ENCODE measurements at places on chromosomes 7 and 10.

GRCh38 chr10:28302012-28302637 lies 739 bp downstream of the MPP7 start:
- no peak for DNase-seq

DNA sequence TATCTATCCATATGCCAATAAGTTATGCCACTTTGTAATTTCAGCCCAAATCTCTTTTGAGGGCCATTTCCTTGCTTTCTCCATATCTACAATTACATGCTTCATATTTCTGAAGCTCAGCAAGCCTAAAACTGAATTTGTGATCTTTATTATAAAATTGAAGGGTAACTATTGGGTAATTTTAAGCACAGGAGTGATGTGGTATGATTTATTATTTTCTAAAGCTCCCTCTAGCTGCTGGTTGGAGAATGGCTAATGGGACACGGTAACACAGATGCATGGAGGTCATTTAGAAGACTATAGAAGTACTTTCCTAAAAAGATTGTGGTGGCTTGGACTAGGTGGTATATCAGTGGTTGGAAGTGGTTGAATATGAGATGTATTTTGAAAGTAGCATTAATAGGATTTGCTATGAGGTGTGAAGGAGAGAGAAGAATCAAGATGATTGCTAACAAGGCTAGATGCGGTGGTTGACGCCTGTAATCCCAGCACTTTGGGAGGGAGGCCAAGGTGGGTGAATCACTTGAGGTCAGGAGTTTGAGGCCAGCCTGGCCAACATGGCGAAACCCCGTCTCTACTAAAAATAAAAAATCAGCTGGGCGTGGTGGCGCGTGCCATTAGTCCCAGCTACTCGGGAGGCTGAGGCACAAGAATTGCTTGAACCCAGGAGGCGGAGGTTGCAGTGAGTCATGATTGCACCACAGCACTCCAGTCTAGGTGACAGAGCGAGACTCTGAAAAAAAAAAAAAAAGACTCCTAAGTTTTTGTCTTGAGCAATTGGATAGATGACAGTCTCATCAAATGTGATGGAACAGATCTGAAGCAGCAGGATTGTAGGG lies 13.9 kb downstream of the KLHDC10 start:
- DNase-seq, result no peak

GRCh38 chr7:73761854-73762658 lies 8.0 kb downstream of the CLDN3 start:
- DNase-seq, result no peak

DNA sequence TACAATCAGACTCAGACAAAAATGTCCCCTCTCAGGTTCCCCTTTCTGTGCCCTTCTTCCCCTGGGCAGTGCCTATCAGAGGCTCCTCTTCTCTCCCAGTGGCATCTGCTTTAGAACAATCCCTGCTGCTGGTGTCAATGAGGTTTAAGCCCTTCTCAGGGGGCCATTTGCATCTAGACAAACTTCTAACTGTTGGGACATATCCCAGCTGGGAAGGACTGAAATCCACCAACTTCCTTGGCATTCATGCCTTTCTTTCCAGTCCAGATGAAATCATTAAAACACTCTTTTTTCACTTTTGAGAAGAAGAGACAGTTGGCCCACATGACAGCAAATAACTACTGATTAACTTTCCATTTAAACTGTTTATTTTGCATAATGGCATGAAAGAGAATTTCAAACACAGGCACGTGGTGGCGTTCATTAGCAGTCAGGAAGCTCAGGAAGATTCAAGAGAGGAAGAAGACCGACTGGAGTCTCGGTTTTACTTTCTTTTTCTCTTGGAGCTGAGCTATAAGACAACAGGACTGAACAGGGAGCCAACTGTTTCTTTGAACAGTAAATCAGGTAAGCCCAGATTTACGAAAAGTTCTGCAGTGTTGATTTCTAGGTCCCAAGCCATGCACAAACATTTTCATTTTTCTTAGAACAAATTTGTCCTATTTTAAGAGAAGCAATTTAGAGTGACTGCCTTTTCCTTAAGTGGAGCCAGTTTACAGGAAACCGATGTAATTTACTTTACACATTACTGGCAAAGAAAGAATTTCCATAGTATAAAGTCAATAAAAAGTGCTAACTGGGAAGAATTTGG lies at the start of gene GIMAP2:
Gene GIMAP2 (plus strand): TSS at position 488 of the 811 bp plus-strand sequence. CDS start 1,354 bp downstream, outside the sequence.
- DNase-seq, result no peak

- no peak for DNase-seq
Measured at GRCh38 chr10:62422068-62422590, 48.0 kb downstream of the ZNF365 start.

DNA sequence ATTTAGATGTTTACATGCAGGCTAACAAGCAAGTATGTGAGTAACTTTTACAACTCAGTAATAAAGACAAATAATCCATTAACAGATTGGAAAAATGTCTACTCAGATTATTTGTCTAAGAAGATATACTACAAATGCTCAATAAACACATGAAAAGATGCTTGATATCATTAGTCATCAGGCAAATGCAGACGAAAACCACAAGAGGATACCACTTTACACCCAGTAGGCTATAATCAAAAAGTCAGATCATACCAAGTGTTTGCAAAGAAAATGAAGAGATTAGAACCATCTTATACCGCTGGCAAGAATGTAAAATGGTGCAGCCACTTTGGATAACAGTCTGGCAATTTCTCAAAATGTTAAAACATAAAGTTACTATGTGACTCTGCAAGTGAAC lies 84.1 kb downstream of the MALSU1 start:
- no peak for DNase-seq

DNA sequence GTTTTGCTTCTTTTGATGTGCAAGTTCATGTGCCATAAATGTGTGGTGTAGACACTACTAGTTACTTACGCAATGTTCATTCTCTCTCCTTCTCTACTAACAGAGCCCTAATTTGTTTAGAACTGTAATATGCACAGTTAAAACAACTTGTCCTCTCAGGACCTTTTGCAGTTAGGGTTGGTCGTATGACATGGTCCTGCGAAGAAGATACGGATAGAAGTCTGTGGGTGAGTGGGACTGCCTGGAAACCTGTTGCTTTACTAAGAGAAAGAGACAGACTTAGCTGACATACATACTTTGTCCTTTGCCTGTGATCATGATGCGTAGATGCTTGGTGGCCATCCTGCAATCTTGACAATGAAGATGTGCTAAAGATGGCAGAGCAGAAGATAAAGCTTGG lies 51.1 kb downstream of the PRPF18 start:
- no peak for DNase-seq

GRCh38 chr10:114166043-114166442 lies 8.0 kb downstream of the CCDC186 start:
- DNase-seq, result no peak

DNA sequence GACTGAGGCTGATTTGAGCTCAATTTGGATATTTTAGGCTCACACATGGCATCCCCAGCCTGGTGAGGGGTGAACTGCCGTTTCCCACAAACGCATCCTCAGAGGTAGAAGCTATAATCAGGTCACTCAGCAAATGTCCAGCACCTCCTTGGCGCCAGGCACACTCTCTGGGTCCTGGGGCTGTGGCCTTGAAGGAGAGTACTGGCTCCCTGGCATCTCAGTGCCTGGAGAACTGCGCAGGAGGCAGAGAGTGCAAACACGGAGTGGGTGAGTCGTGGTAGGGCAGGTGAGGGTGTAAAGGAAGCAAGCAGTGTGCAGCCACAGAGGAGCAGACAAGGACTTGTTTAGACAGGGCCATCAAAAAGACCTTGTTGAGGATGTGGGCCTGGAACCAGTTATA lies 224.0 kb upstream of the ZNF32 start:
- no peak for DNase-seq

DNA sequence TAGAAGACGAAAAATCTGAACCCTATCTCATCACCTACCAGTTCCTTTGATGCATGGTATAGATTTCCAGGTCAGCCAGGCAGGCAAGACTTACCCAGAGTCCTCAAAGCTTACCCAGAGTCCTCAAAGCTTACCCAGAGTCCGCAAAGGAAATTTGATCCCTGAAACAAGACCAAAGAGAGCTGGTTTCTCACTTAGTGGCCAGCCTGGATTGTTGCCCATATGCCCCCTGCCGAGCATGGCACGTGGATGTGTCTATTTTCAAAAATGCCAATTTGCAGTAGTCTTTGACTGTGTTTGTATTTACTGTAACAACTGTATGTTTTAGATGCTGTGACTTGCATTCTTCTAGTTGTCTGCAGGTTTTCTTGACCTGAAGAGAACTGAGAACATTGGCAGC lies 120.2 kb upstream of the STARD3NL start:
- DNase-seq, result no peak

GRCh38 chr10:5944389-5945189 lies 32.8 kb downstream of the IL15RA start:
- no peak for DNase-seq

- no peak for DNase-seq
Measured at GRCh38 chr7:137020351-137020750, 151.9 kb downstream of the CHRM2 start.

DNA sequence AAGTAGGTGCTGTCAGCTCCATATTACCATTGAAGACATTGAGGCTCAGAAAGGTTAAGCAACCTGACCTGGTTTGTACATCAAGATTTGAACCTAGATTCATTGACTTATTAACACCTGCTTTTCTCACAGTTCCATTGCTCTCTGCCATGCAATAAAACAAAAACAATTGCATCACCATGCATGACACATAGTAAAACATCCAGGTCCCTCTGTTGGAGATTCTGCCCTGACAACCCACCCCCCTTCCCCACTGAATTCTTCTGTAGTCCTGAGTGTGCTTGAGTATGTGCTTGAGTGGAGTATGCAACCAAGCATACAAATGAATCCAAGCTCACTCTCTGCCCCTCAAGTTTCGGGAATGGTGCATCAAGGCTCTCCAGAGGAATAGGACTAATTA lies 6.0 kb upstream of the LMBR1 start:
- no peak for DNase-seq

DNA sequence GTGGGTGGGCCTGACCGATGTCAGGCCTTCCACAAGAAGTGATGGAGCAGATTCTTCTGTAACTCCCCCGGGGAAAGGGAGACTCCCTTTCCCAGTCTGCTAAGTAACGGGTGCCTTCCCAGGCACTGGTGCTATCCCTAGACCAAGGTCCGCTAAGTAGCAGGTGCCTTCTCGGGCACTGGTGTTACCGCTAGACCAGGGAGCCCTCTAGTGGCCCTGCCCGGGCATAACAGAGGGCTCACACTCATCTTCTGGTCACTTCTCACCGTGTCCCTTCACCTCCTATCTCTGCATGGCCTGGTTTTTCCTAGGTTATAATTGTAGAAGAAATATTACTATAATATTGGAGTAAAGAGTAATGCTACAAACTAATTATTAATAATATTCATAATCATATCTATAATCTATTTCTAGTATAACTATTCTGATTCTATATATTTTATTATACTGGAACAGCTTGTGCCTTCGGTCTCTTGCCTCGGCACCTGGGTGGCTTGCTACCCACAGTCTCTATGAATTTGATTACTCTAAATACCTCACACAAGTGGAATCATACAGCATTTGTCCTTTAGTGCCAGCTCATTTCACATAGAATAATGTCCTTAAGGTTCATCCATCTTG lies 1378.7 kb downstream of the XPNPEP1 start:
- no peak for DNase-seq

GRCh38 chr10:118238573-118239235 lies 103.4 kb downstream of the FAM204A start:
- DNase-seq, result no peak

GRCh38 chr10:130430852-130431704 lies 294.9 kb downstream of the GLRX3 start:
- no peak for DNase-seq

DNA sequence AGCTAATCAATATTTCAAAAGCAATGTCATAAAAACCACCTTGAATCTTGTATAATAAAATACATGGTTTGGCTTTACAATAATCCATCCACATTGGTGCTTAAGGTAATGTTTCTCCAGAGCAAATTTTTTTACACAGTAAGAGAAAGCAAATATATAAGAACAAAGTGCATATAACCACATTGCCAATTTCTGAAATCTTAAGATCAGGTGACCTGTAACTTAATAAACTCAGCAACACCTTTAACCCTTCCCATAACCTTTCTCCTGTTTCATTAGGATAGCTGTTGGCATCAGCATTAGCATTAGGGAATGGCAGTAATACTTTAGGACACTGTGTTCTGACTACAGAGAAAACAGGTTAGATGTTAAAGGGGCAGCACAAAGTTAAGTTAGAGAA lies 155.9 kb upstream of the SEMA3D start:
- no peak for DNase-seq

GRCh38 chr10:77093126-77093525 lies 544.5 kb downstream of the KCNMA1 start:
- no peak for DNase-seq

DNA sequence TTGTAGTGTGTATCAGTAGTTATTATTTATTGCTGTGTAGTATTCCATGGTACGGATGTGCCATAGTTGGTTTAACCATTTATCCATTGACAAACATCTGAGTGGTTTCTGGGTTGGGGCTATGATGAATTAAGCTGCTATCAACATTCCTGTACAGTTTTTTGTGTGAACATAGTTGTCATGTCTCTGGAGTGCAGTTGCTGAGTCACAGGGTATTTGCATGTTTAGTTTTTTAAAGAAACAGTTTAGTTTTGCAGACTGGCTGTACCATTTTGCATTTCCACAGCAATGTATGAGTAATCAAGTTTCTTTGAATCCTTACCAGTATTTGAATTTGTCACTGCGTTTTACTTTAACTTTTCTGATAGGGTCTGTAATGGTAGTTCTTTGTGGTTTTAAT lies 516.7 kb upstream of the CELF2 start:
- no peak for DNase-seq

DNA sequence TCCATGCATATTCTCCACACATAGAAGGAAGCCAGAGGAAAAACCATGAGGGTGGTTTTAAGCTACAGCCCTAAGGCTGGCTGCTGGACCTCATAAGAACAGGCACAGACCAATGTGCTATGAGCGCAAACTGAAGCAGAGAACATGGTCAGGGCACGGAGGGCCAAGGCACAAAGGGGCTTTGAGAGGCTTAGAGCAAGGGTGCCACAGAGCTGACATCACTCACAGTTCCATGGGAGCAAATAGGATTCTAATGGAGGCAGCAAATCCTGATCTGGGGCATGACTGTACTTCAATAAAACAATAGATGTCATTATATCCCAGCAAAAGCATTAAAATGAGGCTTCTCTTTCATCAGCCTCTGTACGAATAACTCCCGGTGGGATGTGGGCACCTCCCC lies 162.4 kb downstream of the COBL start:
- no peak for DNase-seq

GRCh38 chr7:55326081-55326835 lies 38.9 kb upstream of the LANCL2 start:
- DNase-seq, result no peak
